ENCODE measurements at places on chromosomes 12 and 14.

DNA sequence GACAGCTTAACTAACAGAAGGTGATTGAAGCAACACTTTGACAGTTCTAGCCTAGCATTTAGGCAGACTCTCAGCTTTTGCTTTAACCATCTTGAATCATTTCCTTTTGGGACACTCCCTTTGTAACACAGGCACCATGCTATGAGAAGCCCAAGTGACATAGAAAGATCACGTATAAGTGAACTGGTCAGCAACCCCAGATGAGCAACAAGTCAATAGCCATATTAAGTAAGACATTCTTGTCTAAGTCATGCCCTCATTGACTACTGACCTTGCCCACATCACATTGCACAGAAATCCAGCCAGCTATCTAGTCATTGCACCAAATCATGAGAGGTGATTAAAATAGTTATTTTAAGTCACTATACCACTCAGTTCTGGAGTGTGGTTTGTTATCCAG lies 476.8 kb downstream of the TRHDE start:
- DNase-seq, result no peak

- DNase-seq, result no peak
These were observed 5.5 kb downstream of the AMN start for GRCh38 chr14:102927878-102928411.

DNA sequence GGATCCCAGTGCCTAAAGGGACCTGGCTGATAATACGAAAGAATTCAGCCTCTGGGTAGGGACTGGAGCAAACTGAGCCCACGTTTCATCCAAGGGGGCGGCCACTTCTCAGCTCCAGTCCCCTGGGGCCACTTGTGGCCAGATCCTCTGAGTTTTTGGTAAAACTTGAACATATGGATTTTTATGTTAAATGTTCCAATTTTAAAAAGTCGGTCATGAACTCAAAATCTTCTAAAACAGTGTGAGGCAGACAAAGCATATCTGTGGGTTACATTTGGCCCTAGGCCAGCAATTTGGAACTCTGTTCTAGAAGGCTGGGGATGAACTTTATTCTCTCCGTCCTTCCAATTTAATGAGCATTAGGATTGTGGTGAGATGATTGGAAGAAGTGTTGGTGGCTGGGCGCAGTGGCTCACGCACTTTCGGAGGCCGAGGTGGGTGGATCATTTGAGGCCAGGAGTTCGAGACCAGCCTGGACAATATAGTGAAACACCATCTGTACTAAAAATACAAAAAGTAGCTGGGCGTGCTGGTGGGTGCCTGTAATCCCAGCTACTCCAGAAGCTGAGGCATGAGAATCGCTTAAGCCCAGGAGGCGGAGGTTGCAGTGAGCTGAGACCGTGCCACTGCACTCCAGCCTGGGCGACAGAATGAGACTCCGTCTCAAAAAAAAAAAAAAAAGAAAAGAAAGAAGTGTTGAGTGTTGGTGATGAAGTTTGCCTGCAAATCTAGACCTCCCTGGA lies 3.0 kb upstream of the PPP1CC start:
- DNase-seq, result no peak

DNA sequence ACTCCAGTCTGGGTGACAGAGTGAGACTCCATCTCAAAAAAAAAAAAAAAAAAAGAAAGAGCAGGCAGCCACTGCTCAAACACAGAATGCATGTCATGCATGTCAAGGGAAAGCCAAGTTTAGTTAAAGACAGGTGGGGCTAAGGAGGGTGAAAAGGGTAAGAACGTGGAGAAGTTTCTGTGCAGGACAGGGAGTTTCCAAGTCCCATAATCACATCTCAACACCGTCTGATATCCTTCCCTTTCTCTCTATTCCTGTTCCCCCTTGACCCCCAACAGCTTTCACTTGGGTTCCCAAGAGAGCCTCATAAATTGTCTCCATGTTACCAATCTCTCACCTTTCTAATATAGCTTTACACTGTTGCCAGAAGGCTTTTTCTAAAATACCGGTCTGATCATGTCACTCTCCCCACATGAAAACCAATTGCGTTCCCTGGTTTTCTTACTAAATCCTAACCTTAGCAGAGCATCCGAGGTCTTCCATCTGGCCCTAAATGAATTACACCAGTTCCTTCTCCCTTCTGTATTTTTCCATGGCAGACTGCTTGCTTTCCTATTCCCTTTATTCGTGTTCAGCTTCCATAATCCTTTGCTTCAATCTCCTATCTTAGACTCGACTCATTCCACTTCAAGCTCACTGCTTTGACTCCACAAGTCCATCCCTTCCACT lies 37.0 kb downstream of the LIMA1 start:
- DNase-seq, result no peak

- DNase-seq, result no peak
These were observed 6.2 kb downstream of the RERG start for GRCh38 chr12:15214851-15215601.

DNA sequence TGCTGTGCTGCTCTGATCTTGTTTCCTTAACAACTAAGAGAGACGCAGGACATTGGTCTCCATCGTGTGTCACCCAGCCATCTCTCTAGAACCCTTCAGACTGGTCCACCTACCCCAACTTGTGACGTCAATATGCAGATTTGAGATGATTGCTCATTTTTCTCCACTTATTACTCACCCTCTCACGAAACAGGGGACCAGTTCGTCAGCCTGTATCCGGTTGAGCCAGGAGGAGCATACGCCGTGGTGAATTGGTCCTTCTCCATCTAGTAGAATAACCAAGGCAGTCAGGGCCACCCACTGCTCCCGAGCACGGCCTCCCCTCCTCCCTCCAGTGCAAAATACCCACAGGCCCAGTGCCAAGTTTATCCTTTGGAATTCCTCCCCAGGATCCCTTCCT lies 36.2 kb upstream of the FBXO21 start:
- DNase-seq, result no peak

DNA sequence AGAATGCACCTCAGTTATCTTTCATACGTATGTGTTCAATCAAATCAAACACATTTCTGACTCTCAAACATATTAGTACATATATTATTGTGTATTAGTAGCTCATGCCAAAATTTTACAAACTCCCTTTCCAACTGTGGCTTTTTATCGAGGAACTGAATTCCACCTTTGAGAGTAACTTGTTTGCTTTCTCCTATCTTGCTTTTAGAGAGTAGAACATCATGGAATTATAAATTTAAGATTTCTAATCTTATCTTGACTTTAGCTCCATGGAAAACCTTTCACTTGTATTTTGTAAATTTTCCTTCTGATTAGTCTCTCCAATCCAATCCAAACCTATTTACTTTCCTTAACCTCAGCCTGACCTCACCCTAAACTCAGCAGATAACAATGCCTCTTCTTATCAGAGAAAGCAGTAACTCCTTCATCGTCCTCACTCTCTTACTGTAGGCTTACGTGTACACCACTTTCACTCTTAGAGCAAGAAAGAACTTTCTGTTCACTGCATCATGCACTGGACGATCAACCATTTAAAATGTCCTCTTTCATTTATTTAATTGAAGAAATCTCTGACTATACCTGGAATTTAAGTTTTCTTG lies 164.5 kb downstream of the TMTC3 start:
- no peak for DNase-seq

DNA sequence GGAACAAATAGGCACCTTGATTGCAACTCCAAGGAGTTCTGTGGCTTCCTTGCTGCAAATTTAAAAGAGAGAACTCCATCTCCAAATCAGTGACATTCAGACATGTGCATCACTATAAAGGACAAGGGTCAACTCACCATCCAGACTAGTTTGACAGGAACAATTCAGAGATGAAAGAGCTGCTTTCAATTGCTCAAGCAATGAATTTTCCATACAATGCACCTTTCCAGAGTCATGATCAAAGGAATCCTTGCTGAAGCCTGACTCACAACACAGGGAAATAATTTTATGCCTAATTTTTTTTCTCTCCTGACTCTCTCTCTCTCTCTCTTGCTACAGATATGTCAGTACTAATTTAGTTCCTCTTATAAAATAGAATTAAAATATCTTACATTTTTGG lies 380.5 kb upstream of the GARIN6 start:
- DNase-seq, result no peak
